ENCODE measurements at places on chromosomes 5 and 9. TPM values are rescaled to one million over a fixed set of nuclear protein-coding genes. Genes with fewer than 3 reads are reported as not detected.

The PCDHB10 gene
- total RNA-seq: 0.05 TPM

The MYORG gene
- total RNA-seq: 4.5 TPM

The TBCA gene
- 288 TPM for total RNA-seq

The SLC4A9 gene
- not detected for total RNA-seq

The STK32A gene
- 0.33 TPM for total RNA-seq

The FRMD3 gene
- 1.5 TPM for total RNA-seq

The N4BP3 gene
- 1.5 TPM for total RNA-seq

The FSD1L gene
- 3.2 TPM for total RNA-seq

The RASGRF2 gene
- total RNA-seq: 2.4 TPM

The CDKN2B gene
- not detected for total RNA-seq

The TRIM36 gene
- 2.4 TPM for total RNA-seq

The DPYSL3 gene
- 18.6 TPM for total RNA-seq

The PCSK5 gene
- total RNA-seq: 0.89 TPM

The PCDHGA5 gene
- total RNA-seq: 0.07 TPM

The NMUR2 gene
- total RNA-seq: 0.06 TPM

The DRD1 gene
- total RNA-seq: 0.77 TPM

The ST8SIA4 gene
- total RNA-seq: 0.74 TPM

The TERT gene
- 1.8 TPM for total RNA-seq
